Panc1 (cell line): ENCODE measurements at places on chromosomes 7 and 10. TPM values are rescaled to one million over a fixed set of nuclear protein-coding genes. Genes with fewer than 3 reads are reported as not detected.
A peak's percentile ranks its signal among the peaks of the same experiment; 100 is the strongest.

Gene GIMAP4
- 0.26 TPM for total RNA-seq

Gene FGL2
- not detected for total RNA-seq

Gene NEURL1
- 0.10 TPM for total RNA-seq

Gene PTF1A
- total RNA-seq, result not detected

Gene NME8
- total RNA-seq, result not detected

DNA sequence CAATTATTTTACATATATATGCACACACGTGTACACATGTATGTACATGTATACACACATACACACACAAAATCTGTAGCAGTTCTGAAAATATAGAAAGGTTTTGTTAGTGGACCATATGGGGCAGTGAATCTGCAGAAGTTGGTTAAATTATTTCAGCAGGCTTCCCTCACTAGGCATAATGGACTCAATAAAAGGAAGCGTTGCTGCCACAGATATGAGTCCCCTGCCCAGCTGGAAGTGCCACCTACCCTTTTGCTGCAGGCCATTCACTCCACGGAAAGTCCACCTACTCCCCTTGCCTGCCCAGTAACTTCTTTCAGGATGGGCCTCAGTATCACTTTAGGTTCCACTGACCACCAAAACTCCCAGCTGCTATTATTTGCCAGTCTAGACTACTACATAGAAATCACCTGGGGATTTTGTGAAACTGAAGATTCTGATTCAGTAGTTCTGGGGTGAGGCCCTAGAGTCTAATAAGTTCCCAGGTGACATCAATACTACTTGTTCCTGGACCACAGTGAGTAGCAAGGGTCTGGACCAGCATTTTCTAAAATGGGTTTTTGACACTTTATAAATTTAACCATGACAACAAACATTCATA lies 29.3 kb upstream of the CROT start:
- no peak overlapping the region for H3K27ac ChIP-seq
- 0 out of 2 replicates have a peak, but pooled peaks cover 2% of the 10 kb centered on the region for H3K27me3 ChIP-seq
- H3K4me3 ChIP-seq, result no peak overlapping the region
- H3K4me1 ChIP-seq, result no peaks in the 10 kb centered on the region
- H3K36me3 ChIP-seq, result no peaks in the 10 kb centered on the region
- DNase-seq, result no peak

- H3K4me3 ChIP-seq, result no peak overlapping the region
- H3K27me3 ChIP-seq, result no peaks in the 10 kb centered on the region
- no peak for DNase-seq
- H3K36me3 ChIP-seq, result no peaks in the 10 kb centered on the region
- H3K27ac ChIP-seq, result no peak overlapping the region
Measured at GRCh38 chr7:99177165-99177564, 30.8 kb downstream of the KPNA7 start.

GRCh38 chr7:82481499-82482097 lies 38.0 kb upstream of the CACNA2D1 start:
- H3K4me1 ChIP-seq, result no peaks in the 10 kb centered on the region
- H3K27me3 ChIP-seq, result peaks cover 2% of the 10 kb centered on the region; the same call in 1 of the 2 replicates
- no peak overlapping the region for H3K27ac ChIP-seq
- no peaks in the 10 kb centered on the region; the same call in 1 of the 2 replicates for H3K36me3 ChIP-seq
- no peak overlapping the region for H3K4me3 ChIP-seq

DNA sequence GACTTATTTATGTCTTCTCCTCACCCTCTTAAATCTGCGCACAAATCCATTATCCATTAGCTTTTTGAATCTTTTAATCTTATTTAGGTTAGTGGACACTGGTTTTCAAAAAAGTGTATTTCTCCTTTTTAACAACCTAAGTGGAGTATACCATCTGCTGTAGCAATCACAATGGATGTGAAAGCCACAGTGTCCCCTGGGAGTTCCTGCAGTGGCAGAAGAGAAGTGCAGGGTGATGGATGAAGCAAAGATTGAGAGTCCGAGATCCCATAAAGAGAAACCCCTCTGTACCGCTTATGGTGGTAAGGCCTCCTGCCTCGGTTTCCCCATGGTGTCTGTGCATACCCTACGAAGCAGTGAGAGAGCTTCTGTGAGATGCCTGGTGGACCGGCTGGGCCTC lies 236.4 kb downstream of the COBL start:
- H3K27me3 ChIP-seq, result peaks cover 6% of the 10 kb centered on the region
- H3K27ac ChIP-seq, result no peak overlapping the region
- no peak for DNase-seq
- H3K36me3 ChIP-seq, result no peaks in the 10 kb centered on the region
- H3K4me1 ChIP-seq, result no peaks in the 10 kb centered on the region

DNA sequence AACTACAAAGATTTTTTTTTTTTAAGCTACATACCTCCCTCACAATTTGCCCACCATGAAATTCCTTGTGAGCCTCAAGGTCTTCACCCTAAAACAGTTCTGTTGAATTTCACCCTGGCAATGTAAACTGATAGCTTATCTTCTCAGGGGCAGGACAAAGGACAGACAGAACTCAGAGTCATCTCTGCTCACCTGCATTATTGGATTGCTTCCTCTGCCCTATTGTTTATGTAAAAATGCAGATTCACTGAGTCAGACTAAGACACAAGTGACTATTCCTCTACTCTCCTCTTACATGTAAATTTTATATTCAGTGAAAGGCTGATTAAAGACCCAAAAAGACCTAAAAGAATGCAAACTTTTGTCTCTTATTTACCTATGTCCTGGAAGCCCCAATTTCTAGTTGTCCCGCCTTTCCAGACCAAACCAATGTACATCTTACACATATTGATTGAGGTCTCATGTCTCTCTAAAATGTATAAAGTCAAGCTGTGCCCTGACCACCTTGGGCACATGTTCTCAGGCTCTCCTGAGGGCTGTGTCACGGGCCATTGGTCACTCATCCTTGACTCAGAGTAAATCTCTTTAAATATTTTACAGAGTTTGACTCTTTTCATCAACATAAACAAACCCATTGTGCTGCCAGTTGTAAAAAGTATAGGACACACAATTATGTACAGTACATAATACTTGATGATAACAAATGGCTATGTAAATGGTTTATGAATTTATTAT lies 440.2 kb downstream of the HTR7 start:
- no peak overlapping the region for H3K27ac ChIP-seq
- 0 out of 2 replicates have a peak, but pooled peaks cover 3% of the 10 kb centered on the region for H3K4me1 ChIP-seq
- no peak overlapping the region for H3K4me3 ChIP-seq

DNA sequence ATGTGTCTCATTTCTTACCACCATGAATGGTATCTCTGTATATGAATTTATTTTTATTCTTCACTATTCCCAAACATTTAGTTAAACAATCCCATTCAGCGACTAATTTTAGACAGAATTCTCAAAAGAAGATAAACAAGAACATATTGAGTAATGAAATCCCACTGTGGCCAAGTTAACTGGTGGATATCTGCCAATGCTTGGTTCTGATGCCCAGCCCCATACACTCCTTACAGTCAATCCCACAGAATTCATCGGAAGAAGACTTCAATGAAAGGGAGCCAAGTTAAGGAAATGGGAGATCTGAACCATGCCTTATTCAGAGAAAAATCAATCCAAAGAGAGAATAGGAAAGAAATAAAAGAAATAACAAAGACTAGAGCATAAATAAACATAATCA lies 518.0 kb downstream of the XPNPEP1 start:
- H3K36me3 ChIP-seq, result no peaks in the 10 kb centered on the region
- H3K4me1 ChIP-seq, result no peaks in the 10 kb centered on the region
- no peak for DNase-seq

DNA sequence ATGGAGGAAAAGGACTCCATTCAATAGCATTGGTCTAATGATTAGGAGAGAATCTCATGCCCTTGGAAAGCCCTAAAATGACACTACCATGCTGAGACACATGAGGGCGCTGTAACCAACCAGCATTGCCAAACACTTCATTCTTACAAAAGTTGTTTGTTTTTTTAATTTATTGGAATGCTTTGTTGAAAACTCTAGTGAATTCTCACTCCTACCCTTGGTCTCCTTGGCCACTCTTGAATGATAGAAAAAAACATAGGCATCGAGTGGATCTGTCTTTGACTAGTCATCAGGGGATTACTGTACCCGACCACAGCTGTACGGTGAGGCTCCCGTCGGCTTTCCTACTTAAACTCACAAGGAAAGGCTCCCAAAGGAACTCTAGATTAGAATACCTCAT lies 29.3 kb upstream of the ADD3 start:
- no peak overlapping the region for H3K27ac ChIP-seq
- no peaks in the 10 kb centered on the region; the same call in 1 of the 2 replicates for H3K27me3 ChIP-seq
- H3K36me3 ChIP-seq, result no peaks in the 10 kb centered on the region
- no peak for DNase-seq

DNA sequence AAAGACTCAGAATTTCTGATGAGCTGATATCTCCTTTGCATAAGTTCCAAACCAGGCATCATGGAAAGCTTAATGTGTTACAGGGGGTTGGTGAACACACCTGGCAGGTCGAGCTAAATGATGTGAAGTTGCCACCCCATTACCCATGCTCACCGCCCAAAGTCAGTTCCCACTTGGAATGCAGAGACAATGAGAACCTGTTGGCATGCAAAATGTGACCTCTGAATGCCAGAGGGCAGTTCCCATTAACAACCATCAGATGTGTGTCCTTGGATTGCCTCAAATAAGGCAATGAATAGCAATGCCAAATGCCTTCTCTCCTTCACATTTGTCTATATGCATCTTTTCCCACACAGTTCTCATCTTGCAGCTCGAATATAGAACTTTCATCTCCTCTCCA lies 190.7 kb downstream of the CDCA7L start:
- no peaks in the 10 kb centered on the region for H3K36me3 ChIP-seq
- no peak overlapping the region for H3K27ac ChIP-seq
- H3K4me1 ChIP-seq, result peaks cover 2% of the 10 kb centered on the region; the same call in 1 of the 2 replicates
- H3K27me3 ChIP-seq, result peaks cover 2% of the 10 kb centered on the region; the same call in 1 of the 2 replicates
- no peak overlapping the region for H3K4me3 ChIP-seq

DNA sequence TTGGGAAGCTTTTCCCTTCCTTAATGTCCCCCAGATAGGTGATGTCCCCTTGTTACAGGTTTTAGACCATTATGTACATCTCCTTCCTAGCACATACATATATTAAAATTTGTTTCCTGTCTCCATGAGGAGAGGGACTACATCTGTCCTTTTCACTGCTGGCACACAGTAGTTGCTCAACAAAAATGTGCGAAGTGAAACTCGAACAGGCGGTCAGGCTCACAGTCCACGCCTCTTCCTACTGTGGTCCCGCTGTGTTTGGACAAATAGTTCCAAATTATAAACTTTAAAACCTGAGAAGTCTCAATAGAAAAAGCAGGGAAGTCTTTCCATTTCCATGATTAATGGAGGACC lies 1.2 kb upstream of the HHEX start:
- H3K4me3 ChIP-seq, result peak overlapping the region; percentile 63
- H3K27ac ChIP-seq, result peak overlapping the region; percentile 70; the same call in 1 of the 2 replicates
- H3K27me3 ChIP-seq, result no peaks in the 10 kb centered on the region
- DNase-seq, result no peak
- peaks cover 8% of the 10 kb centered on the region; the same call in 1 of the 2 replicates for H3K4me1 ChIP-seq

GRCh38 chr10:85464336-85464735 lies 902.3 kb downstream of the GRID1 start:
- H3K27ac ChIP-seq, result no peak overlapping the region
- H3K36me3 ChIP-seq, result no peaks in the 10 kb centered on the region
- DNase-seq, result no peak
- no peaks in the 10 kb centered on the region for H3K27me3 ChIP-seq

DNA sequence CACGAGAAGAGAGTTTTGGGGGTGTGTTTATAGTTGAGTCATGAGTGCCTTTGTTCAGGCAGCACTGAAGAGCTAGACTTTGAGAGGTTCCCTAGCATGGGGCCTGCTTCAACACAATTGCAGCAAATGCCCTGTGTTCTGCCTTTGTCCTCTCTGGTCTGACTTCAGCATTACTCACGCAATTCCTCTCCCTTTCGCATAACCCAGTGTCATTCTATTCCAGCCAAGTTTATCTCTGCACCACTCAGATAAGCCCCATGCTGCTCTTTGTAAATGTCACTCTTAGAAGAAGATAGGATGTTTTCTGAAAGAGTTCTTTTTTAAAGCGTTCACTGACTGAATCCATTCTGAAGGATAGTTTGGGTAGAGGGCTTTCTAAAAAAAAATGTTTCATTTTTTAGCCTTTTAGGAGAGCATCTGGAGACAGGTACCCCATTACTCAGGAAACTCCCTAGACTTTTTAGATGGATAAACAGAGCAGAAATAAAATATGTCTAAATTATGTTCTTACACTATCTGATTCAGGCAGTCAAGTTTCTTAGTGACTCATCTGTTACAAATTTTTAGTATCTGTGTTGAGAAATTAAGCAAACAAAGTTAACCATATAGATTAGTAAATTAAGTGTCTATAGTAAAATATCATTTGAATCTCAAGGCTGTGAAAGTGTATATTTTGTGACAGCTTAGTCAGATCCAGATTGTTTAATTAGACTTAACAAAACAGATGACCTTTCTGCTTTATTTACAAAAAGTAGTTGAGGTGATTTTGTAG lies 318.5 kb downstream of the GPR158 start:
- H3K4me3 ChIP-seq, result no peak overlapping the region
- H3K36me3 ChIP-seq, result no peaks in the 10 kb centered on the region
- DNase-seq, result peak; percentile 30
- no peak overlapping the region for H3K27ac ChIP-seq
- no peaks in the 10 kb centered on the region for H3K27me3 ChIP-seq
- no peaks in the 10 kb centered on the region for H3K4me1 ChIP-seq

GRCh38 chr7:82327898-82328297 lies 115.7 kb downstream of the CACNA2D1 start:
- no peak overlapping the region for H3K4me3 ChIP-seq
- no peak overlapping the region for H3K27ac ChIP-seq
- no peaks in the 10 kb centered on the region for H3K27me3 ChIP-seq
- H3K4me1 ChIP-seq, result no peaks in the 10 kb centered on the region
- no peak for DNase-seq
- no peaks in the 10 kb centered on the region for H3K36me3 ChIP-seq

- H3K27me3 ChIP-seq, result peaks cover 47% of the 10 kb centered on the region
- no peaks in the 10 kb centered on the region for H3K36me3 ChIP-seq
- peaks cover 11% of the 10 kb centered on the region for H3K4me1 ChIP-seq
- no peak overlapping the region for H3K27ac ChIP-seq
- H3K4me3 ChIP-seq, result peak overlapping the region; percentile 87
Measured at GRCh38 chr10:62818426-62819011, 2.4 kb upstream of the EGR2 start.

DNA sequence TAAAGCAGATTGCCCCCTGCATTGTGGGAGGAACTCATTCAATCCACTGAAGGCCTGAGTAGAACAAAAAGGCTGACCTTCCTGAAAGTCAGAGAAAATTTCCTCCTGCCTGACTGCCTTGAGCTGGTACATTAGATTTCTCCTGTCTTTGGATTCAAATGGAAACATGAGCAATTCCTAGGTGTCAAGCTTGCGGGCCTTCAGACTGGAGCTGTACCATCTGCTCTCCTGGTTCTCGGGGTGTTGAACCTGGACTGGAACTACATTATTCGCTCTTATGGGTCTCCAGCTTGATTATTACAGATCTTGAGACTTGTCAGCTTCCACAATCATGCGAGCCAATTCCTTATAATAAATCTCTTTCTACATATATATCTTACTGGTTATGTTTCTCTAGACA lies 173.6 kb upstream of the STEAP4 start:
- H3K27me3 ChIP-seq, result no peaks in the 10 kb centered on the region
- H3K4me1 ChIP-seq, result no peaks in the 10 kb centered on the region
- DNase-seq, result no peak
- no peak overlapping the region for H3K27ac ChIP-seq

DNA sequence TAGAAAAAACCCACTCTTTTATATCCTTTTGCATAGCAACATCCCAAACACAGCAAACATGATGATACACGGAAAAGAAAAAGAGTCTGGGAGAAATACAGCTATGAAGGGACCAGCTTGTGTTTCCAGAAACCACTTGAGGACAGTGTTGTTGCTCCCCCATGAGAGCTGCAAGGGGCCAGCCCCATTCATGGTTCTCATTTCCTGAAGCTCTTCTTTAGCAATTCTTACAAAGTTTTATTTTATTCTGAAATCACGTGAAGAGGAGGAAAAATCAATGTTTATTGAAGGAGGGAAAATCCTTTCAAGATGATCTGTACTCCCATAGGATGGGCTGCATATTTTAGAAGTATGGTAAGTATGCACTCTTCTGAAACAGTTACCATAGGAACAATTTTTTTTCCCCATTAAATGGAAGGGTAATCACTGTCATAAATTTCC lies 17.5 kb upstream of the PRTFDC1 start:
- H3K4me1 ChIP-seq, result no peaks in the 10 kb centered on the region
- H3K27me3 ChIP-seq, result no peaks in the 10 kb centered on the region
- no peaks in the 10 kb centered on the region for H3K36me3 ChIP-seq
